ENCODE measurements at places on chromosomes 5 and 9.

DNA sequence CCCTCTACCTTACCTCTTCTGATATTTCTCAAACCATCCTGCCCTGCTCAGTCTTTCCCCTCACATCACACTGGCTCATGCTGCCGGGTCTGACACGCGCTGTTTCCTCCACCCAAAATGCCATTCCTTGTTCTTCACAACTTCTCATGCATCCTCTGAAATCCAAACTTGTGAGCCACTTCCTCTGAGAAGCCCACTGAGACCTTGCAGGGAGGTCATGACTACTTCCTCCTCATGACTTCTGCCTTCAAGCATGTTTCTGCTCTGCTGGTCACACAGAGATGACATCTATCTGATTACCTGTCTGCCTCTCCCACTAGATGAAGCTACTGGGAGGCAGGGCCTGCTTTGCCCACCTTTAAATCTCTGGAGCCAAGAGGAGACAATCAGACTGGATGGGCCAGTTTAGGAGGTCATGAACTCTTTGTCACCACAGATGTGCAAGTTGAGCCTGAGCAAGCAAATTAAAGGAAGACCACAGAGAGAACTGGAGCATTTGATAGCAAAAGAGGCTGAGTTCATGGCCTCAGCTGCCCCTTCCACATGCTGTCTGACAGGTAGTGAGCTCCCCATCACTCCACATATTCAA, 119.8 kb upstream of the TBC1D2 start:
- DNase-seq = no peak

DNA sequence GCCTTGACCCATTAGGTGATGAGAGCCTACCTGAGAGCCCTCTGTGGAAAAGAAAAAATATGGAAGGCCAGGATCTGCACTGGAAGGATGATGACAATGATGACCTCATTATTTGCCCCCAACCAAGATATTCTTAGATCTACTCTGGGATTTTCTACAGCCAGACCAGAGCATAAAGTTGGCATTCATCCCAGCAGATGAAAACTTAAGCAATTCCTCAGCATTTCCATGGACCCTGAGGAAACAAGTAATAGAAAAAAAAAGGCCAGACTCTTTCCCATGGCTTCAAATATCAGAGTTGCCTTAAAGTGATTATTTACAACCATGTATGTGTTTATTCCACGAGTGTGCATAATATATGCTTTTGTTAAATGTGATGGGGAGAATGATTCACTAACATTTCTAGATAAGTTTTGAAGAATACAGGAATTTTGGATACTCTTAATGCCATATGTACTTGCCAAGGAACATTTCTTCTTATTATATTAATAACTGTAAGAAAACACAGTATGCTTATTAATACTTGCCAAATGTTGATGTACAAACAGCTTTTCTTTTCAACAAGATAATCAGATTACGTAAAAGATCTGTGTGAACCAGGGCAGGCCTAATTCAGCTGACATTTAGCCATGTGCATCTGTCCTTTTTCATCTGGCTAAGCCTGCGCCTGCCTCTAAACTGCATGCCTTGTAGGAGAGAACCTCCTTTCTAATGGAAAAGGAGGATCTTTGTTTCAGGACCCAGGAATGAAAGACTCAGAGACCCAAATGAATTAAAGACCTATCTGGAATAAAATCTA, 94.8 kb downstream of the ARRDC3 start:
- DNase-seq = no peak

GRCh38 chr9:105438141-105438806, 9.6 kb upstream of the FSD1L start:
- DNase-seq = no peak

DNA sequence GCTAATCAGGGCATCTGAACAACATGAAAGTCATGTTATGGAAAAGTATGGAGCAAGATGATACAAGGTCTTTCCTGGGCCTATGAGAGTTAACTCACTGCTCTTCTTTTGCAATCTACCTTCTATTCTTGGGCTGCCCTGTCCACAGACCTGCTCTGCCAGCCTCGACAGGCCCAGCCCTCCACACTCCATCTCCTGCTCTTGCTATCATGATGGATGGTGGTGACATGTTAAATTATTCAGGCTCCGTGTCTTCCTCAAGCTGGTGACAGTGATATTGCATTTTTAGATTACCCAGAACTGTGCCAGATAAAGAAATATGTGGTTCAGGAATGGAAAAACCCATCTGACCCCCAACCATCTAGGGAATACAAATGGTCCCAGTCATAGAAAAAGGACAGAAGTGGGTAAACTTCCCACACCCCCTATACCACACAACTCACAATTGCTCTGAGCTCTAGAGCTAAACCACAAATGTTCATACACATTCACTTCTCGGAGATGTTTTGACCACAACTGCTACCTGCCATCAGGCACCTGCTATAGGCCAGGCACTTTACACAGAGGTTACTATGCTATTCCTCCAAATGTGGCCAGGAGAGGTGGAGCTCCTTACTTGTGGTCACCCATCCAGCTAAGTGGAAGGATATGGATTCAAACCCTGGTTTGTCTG, 311.3 kb downstream of the ASTN2 start:
- no peak for DNase-seq

DNA sequence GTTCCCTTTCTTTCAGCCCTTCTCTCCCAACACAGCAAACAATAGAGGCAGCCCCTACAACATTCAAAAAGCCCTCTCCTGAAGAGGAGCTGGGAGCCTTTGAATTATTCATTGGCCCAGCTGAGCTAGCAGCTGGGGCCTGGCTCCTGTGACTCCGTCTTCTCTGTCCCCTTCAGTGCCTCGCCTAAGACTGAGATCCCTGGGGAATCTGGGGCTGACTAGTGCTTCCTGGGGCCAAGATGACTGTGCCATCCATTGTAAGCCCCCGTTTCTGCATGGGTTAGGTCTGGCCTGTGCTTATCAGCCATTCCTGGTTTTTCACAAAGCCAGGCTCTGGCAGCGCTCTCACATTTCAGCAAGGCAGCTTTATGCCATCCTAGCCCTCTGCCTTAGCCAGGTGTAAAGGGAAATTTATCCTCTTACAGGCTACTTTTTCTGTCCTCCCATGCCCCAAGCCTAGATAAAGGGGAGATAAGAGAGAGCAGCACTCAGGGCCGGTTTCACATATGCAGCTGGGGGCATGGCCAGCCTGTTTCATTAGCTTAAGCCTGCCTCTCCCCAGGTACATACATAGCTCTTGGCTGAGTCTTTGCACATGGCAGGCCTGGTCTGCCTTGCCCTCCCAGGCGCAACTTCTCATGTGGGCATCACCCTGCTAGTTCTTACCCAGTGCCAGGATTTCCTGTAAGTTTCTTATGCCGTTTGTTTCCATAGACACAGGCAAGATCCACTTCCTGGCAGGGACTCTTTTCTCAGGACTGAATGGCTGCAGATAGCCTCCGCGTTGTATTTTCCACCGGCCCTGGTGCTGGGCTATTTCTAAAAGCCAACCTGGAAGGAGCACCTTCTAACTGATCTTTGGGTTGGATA, 15.8 kb downstream of the PTPA start:
- no peak for DNase-seq

DNA sequence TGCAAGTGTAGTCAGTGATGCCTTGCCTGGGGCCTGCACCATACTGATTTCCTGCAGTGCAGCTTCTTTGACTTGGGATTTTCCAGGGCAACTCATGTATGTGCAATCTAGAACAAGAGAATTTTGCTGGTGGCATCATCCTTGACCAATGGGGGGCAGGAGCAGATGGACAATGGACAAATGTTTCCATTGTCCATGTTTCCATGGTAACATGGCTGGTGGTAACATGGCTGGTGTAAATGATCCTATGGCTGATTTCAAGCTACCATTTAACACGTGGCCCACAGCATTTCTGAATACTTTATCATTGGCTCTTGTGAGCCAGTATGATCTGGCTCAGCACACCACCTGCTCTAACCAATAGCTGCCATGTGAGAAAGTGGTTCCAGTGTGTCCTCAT, 130.1 kb upstream of the OSMR start:
- DNase-seq = no peak

GRCh38 chr5:175829813-175830585, 41.4 kb upstream of the CPLX2 start:
- DNase-seq = no peak

GRCh38 chr5:104186100-104186499, 623.5 kb upstream of the NUDT12 start:
- DNase-seq = no peak

DNA sequence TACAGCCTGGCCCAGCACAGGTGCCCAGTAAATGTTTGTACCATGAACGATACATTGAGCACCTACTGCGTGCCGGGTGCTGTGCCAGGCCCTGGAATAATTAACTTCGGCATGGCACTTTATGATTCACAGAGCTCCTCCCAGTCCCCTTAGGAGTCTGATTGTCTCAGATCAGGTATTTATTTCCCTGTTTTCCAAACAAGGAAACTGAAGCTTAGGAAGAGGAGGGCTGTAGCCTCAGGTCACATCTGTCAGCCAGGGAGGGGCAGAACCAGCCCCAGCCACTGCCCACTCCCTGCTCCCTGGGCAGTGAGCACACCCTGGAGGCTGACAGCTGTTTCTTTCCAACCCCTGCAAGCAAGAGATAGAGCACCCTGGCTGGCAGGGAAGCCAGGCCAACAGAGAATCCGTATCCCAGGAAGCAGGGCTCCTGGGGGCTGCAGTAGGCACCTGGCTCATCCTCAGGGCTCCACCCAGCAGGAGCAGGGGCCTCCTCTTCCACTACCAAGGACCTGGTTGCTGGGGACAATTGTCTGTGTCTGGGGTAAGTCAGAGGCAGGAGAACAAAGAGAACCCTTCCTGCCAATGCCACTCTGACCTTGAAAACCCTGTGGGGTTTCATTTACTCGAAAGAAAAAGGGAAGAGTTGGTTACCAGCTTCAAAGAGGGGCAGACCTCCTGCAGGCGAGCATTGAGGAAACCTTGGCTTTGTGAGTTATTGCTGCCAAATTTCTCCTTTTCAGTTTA, 69.0 kb downstream of the DAB2IP start:
- DNase-seq = no peak

GRCh38 chr5:107395632-107396350, 274.9 kb downstream of the EFNA5 start:
- DNase-seq = no peak

DNA sequence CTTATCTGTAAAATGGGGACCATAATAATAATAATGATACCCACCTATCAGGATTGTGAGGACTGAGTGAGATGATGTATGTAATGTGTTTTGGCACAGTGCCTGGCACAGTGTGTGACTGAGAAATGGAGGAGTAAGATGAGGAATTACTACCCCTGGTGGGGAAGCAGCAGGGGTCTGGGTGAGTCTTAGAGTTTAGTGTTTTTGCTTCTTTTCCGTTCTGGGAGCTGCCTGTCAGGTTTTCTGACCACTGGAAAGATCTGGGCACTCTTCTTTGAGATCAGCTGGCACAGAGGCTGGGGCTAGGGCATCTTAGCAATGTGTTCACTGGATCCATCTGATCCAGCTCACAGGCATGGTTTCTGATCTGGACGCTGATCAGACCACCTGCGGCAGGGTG, 8.5 kb downstream of the LCP2 start:
- no peak for DNase-seq

- no peak for DNase-seq
These were observed 304.9 kb upstream of the PRR16 start for GRCh38 chr5:120159155-120159554.

GRCh38 chr5:125357660-125358059, 611.2 kb upstream of the ZNF608 start:
- no peak for DNase-seq

DNA sequence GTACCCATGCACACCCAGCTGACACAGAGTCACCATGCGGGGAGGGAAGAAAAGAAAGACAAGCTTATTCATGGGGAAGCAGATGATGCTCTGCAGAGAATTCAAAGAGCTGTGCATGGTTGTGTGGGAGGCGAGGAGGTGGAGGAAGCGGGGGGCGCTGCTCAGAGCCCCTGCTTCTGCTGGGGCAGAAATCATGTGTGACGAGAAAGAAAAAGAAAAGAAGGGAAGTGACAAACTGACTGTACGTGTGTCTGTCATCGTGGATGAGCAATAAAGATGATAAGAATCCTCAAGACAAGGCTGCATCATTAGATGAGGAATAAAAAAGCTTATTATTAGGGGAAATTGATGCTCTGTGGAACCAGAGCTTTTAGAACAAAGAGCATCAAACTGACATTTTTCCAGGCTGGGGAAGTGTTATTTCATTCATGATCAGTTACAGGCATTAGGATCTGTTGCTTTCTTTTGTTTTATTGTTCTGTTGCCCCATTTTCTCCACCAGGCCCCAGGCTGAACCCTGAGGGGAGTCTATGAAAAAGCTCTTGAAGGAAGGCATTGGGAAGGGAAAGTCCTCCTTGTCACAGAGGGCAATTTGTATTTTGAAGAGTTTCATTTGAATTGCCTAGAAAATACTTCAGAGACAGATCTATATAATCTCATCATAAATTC, 20.3 kb upstream of the SH3RF2 start:
- no peak for DNase-seq

GRCh38 chr5:77867914-77868313, 91.8 kb upstream of the TBCA start:
- no peak for DNase-seq

- DNase-seq = no peak
These were observed 100.4 kb downstream of the FAM114A2 start for GRCh38 chr5:153938191-153938842.

- DNase-seq = no peak
These were observed 311.2 kb upstream of the SEMA6A start for GRCh38 chr5:116885825-116886224.

DNA sequence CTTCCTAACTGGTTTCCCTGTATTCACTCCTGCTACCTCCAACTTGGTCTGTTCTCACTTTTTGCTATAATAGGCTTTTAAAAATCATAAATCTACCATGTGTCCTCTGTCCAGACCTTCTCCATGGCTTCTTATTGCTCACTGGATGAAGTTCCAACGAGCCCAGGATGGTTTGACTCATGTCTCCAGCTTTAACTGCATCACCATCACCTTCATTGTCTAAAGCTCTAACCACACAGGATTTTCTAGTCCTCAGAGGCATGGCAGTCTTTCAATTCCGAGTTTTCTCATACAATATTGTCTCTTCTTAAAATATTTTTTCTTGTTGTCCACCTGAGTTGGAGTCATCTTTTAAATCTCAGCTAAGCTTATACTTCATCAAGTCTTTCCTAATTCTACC, 49.3 kb downstream of the PDCD1LG2 start:
- DNase-seq = no peak

GRCh38 chr9:73573235-73573634, 421.6 kb downstream of the ANXA1 start:
- DNase-seq = no peak

DNA sequence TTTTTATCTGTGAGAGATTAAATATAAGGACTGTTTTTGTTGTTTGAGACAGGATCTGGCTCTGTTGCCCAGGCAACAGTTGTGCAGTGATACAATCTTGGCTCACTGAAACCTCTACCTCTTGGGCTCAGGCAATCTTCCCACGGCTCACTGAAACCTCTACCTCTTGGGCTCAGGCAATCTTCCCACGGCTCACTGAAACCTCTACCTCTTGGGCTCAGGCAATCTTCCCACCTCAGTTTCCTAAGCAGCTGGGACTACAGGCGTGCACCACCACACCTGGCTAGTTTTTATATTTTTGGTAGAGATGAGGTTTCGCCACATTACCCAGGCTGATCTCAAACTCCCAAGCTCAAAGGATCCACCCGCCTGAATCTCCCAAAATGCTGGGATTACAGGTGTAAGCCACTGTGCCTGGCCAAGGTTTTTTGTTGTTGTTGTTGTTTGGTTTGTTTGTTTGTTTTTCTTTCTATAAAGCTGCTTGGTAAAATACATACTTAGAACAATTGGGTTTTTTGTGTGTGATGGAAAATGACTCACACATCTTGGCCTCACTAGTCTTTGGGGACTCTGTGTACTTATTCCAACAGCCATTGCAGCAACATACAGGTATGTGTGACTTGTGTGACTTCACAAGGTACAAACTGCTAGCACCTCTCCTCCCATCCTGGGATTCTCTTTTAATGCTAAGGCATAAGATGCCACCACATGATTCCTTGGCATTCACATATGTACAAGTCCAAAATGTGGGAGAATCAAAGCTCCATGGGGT, 36.5 kb upstream of the RASA1 start:
- no peak for DNase-seq
